Activated CD4-positive, alpha-beta T cell treated with anti-CD3 and anti-CD28 coated beads, Interleukin-2, amount 50 U/mL, for 4 hours (primary cell): ENCODE measurements at places on chromosomes 7 and 10.
A peak's percentile ranks its signal among the peaks of the same experiment; 100 is the strongest.

- no peak for DNase-seq
These were observed 14.1 kb downstream of the LAT2 start for GRCh38 chr7:74223711-74224510.

- no peak for DNase-seq
These were observed 59.4 kb downstream of the SHH start for GRCh38 chr7:155752756-155753445.

- peak; percentile 46 for DNase-seq
These were observed 372.5 kb downstream of the SDK1 start for GRCh38 chr7:3673524-3673923.

- DNase-seq, result no peak
These were observed 451.4 kb upstream of the VSTM2A start for GRCh38 chr7:54090652-54091213.

DNA sequence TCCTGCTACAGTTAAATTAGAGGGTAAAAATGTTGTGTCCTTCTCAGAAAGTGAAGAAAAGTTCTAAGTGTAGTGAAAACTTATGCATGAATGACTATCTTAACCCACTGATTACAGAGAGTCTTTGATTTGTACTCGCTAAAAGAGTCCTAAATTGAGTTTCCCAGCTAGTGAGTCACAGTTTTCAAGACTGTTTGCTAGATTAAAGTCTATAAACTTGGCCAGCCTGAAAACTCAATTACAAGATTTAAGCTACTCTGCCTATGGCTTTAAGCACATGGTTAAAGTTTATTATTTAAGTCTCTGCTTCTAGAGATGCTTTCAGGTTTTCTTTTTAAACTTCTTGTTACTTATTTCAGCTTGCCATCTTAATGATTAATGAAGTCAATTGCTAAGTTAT, 44.4 kb downstream of the MRPS24 start:
- DNase-seq, result no peak

- no peak for DNase-seq
These were observed 37.6 kb downstream of the R3HCC1L start for GRCh38 chr10:98172073-98172472.

DNA sequence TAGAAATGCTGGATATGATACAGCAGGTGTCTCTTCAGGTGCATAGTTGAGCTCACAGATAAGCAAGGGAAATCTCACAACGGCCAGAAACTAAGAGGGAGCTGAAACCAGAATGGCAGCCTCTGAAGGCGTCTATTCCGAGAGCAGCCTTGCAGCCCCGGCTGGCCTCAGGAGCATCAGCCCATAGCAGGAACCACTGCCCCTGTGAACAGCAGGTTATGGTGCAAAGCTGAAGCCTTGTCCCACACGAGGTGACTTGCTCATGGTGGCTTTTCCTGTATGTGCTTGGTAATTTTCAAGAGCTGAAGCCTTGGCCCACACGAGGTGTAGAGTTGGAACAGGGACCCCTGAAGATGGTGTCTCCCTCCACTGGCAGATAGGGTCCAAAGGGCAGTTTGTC, 33.2 kb downstream of the BNIP3 start:
- DNase-seq, result no peak

GRCh38 chr10:17669185-17669872, 25.4 kb downstream of the STAM start:
- DNase-seq, result peak; percentile 14

GRCh38 chr7:2386964-2387669, 16.3 kb upstream of the CHST12 start:
- DNase-seq, result no peak

DNA sequence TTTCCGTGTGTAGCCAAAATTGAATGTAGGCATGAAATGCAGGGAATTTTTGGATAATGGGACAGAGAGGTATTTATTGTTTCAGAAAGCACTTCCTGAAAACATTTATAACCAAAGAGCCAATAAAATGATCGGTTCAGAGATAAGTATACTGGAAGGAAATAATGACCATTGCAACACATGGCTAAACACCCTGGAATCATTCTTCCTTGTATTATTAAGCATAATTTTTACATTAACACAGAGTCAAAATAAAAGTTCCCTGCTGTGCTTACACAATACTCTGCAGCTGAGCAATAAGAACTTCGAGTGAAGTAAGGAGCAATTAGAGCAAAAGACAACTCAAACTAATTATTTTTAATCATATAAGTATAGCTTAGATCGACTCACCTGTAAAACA, 648.3 kb downstream of the TNS3 start:
- no peak for DNase-seq

- no peak for DNase-seq
These were observed 166.3 kb downstream of the ZNF438 start for GRCh38 chr10:30865141-30865926.

DNA sequence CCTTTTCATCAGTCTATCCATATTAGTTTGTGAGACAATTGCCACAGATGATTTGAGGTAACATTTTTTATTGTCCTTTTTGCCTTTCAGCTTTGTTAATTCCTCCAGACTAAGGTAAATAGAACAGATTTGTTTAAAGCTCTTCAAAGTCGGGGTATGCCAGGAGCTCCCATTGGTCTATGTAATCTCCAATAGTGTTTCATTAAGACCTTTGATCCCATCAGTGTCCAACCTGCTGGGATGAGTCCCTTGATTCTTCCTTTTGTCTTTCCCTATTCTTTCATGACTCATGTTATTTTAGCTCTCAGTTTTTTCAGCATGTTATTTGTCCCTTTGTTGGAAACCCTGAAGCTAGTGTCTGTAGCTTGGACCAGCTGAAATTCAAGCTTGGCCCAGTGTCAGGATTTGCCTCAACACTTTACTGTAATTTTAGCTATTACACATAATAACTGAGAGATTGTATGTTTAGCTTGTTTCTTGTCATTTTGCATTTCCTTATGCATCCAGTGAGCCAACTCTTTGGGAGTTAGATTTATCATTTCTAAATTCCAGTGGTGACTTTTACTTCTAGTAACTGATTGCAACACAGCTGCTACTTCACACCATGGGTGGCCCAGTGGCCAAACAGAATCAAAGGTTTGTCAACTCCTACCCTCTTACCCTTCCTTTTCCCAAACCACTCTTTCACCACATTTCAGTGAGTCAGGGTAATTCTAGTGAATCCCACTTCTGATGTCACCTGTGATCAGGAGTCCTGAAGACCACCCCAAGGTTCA, 15.3 kb downstream of the AGBL3 start:
- no peak for DNase-seq

- DNase-seq, result no peak
These were observed 57.6 kb downstream of the BICC1 start for GRCh38 chr10:58570307-58570723.

GRCh38 chr10:49655099-49655498, 24.4 kb upstream of the C10orf53 start:
- no peak for DNase-seq

GRCh38 chr7:128112018-128112780, 81.0 kb upstream of the LRRC4 start:
- DNase-seq, result no peak

- no peak for DNase-seq
These were observed 2.9 kb downstream of the UNCX start for GRCh38 chr7:1235501-1236131.

DNA sequence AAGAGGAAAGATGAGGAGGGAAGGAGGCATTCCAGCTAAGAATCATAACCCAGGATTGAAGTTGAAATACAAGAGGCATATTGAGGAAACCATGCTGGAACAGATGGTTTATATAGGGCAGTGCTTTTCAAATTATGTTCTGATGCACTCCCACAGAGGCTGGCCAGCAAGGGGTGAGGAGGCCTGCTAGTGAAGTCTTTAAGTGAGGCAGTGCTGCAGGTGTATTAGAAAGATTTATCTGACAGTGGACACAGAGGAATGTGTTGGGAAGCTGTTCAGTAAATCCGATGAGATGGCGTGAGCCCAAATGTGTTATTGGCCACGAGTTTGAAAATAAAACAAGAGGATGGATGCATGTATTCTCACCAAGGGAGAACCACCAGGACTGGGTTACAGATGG, 28.6 kb downstream of the REEP3 start:
- no peak for DNase-seq

GRCh38 chr7:55019691-55020465, 1.1 kb downstream of the EGFR start:
- no peak for DNase-seq

DNA sequence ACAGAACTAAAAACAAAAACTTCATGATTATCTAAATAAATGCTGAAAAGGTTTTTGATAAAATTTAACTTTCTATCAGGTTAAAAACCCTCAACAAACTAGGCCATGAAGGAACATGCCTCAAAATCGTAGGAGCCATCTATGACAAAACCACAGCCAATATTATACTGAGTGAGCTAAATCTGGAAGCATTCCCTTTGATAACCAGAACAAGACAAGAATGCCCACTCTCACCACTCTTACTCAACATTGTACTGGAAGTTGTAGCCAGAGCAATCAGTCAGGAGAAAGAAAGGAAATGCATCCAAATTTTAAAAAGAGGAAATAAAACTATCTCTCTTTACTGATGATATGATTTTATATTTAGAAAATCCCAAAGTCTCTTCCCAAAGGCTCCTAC, 228.7 kb downstream of the CHRM2 start:
- no peak for DNase-seq

GRCh38 chr7:12674053-12674452, 13.4 kb upstream of the ARL4A start:
- DNase-seq, result no peak

- no peak for DNase-seq
These were observed 59.2 kb upstream of the CYP2C9 start for GRCh38 chr10:94879214-94879613.

GRCh38 chr7:131564640-131565039, 8.2 kb upstream of the PODXL start:
- DNase-seq, result no peak

DNA sequence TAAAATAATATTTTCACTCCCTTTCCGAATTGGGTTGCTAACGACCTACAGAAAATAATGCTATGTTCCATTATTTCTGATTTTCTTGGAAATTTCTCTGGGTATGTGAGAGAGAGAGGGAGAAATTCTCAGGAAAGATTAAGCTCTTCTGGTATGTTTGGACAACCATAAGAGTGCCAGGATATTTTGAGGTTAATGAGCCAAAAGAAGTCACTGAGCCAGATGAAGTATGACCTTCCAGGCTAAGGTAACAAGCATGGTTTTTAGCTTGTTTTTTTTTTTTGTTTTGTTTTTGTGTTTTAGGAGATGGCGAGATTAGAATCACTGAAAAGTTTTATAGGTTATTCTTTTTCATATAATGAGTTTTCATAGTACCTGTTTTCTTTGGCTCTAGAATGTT, 171.0 kb upstream of the FOXP2 start:
- DNase-seq, result no peak

GRCh38 chr10:118592675-118593330, 2.6 kb downstream of the PRLHR start:
- no peak for DNase-seq

DNA sequence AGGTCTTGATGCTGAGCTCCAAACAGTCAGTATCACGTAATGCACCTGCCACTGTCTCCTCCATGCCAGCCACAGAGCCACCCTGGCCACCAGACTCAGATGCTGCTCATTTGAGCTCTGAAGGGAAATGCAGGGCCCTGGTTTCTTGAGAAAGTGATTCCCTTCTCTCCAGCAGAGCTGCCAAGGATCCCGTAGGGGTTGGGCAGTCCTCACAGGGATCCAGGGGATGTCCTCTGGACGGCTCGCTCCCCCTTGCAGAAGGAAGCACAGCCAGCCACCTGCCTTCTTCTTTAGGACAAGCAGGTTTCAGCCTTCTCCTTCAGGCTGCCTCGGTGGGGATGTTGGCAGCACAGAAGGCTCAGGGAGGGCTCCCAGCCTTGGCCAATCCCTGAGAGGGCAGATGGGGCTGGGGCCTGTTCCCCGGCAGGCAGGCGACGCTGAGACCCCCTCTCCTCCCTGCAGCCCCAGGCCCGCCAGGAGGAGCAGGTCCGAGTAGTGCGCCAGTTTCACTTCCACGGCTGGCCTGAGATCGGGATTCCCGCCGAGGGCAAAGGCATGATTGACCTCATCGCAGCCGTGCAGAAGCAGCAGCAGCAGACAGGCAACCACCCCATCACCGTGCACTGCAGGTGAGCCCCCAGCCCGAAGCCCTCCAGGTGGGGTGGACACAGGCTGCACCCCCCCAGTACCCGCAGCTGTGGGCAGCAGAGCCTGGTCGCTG, 48.9 kb downstream of the MKI67 start:
- DNase-seq, result no peak

GRCh38 chr7:24812305-24812945, 55.2 kb upstream of the GSDME start:
- peak; percentile 38 for DNase-seq

GRCh38 chr7:97305589-97305988, 188.1 kb downstream of the SDHAF3 start:
- DNase-seq, result no peak

DNA sequence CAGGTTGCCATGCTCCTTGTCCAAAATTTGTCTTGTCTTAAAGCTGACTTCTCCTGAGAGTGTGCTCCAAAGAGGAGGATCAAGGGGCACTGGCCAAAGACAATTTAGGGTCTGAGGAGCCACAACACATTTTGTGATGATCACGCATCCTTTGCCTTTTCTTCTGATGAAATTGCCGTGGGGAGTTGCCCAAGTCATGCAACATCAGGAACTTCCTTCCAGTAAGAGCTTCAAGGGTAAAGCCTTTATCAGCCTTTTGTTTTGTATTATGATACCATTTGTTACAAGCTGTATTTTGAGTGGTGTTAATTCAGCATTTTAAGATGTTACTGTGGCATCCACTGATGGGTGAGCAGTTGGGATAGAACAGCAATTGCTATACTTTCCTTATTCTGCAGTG, 131.2 kb upstream of the MKI67 start:
- DNase-seq, result no peak

DNA sequence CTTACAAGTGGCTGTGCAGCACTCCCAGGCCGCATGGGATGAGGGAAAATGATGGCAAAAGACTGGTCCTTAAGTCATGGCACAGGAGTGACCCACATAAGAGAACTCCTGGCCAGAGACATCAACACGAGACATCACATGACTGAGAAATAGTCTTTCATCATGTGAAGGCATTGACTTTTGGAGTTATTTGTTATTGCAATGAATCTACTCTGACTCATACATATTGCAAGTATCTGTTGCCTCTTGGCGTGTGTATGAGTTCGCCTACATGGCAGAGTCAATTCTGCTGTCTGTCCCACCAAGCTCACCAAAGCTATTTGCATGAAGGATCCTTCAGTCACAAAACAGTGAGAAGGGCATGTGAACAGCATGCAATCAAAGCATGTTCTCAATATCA, 59.7 kb upstream of the HABP2 start:
- no peak for DNase-seq

DNA sequence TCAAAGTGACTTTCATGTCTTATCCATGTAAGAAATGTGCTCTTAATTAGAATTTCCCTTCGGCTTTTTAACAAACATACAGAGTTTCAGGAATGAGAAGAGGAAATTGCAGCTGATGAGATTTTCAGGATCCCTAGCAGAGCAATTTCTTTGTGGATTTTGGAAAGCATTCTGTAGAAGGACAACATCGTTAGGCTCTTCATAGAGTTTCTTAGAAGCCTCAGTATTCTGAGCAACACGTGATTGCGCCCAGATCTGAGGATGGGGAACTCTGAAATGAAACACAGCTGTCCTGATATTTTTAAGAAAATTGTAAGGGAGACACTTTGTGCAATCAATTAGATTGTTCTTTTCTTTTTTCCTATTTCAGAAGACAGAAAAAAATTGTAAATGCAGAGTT, 85.8 kb downstream of the LHFPL3 start:
- DNase-seq, result no peak
